Femur (tissue), 1 donor: ENCODE measurements at places on chromosomes 12 and 14.
A peak's percentile ranks its signal among the peaks of the same experiment; 100 is the strongest.

GRCh38 chr12:89878950-89879349 lies 170.3 kb upstream of the ATP2B1 start:
- no peak for DNase-seq

DNA sequence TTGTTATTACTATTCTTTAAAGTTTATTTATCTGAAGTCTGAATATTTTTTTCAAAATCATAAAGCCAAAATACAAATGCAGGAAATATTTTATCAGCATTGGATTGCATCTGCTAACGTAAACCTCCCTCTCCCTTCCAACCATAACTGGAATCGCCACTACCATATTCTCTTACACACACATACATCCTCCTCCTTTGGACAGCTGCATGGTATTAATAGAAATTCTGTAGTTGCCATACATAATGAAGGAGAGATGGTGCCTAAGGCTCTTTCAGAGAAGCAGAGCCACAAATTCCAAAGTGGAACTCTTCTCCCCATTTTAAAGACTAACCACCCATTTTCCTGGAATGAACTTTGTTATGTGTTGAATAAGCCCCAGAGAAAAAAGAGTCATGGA lies 352.7 kb downstream of the MDGA2 start:
- DNase-seq: no peak

DNA sequence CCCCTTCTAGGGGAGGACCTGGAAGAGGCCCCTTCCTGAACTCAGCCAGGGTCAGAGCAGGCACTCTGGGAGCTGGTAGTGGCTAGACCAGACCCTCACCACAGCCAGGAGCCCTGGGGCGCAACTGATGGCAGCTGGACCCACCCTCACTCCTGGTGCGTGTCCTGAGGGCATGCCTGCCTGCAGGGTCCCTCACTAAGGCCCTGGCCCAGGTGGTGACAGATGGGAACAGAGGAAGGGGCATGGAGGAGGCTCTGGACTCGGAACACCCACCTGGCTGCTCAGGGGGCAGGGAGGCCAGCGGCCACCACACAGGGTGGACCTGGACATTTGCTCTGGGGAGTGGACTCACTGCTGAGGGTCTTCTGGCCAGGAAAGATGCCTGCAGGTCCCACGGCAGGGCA lies 342.2 kb upstream of the SFSWAP start:
- no peak for DNase-seq

GRCh38 chr14:83007641-83008225 lies 1474.1 kb upstream of the SEL1L start:
- DNase-seq: no peak

DNA sequence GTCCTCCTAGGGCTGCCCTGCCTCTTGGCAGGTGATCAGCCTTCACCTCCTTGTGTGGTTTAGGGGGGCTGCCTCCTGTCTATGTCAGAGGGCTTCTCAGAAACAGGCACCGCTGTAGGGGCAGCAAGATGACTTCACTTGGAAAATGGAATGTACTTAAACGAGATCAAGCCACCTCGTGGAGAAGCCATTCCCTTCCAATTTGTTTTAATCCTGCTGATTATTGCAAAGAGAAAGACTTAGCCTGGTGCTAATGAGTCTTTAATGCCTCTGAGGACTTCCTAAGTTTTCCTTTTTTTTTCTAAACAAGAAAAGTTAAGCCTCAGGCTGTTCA lies 62.3 kb upstream of the RFLNA start:
- DNase-seq: no peak

GRCh38 chr12:106342397-106343213 lies 14.9 kb upstream of the POLR3B start:
- peak; percentile 85 for DNase-seq

GRCh38 chr12:99619389-99620158 lies 28.0 kb upstream of the GARIN6 start:
- DNase-seq: no peak
